NCI-H1092 treated with DMSO at 0.1 percent for 48 hours (cell line): ENCODE measurements at places on chromosomes 2 and 18.
A peak's percentile ranks its signal among the peaks of the same experiment; 100 is the strongest.

DNA sequence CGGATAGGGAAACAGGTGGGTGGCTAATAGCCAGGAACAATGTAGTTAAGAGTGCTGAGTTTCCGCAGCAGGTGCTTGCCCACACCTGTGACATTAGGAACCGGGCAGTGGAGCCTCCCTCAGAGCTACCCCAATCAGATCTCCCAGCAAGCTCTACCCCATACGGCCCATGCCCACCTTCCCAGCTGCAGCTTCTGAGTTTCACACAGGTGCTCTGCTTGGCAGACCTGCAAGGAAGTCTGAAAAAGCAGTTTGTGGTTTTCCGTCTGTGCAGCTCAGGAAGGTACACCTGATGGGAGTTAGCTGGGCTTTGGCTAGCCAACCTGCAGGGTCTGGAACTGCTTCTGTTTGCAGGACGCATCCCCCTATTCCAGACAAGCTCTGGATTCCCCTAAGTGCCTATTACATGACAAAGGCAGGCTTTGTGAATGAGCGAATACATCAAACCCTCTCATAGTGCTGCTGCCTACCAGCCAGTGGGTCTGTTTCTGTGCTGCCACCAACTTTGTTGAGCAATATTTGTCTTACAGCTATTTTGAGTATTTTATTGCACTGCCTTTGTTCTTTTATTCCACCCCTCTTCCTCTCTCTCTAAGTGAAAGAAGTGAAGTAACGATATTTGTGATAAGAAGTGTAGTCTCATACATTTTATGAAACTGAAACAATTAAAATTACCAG, 24.7 kb upstream of the CEP68 start:
- no peak for DNase-seq

- no peak for DNase-seq
Measured at GRCh38 chr2:168816369-168816768, 13.9 kb downstream of the NOSTRIN start.

- DNase-seq = no peak
Measured at GRCh38 chr2:64338910-64339500, 115.0 kb upstream of the LGALSL start.

GRCh38 chr2:121776361-121776760, 20.9 kb downstream of the TSN start:
- no peak for DNase-seq

GRCh38 chr2:212766921-212767320, 228.3 kb upstream of the ERBB4 start:
- DNase-seq = peak; percentile 7

- DNase-seq = no peak
Measured at GRCh38 chr2:29576231-29576630, 345.2 kb downstream of the ALK start.

DNA sequence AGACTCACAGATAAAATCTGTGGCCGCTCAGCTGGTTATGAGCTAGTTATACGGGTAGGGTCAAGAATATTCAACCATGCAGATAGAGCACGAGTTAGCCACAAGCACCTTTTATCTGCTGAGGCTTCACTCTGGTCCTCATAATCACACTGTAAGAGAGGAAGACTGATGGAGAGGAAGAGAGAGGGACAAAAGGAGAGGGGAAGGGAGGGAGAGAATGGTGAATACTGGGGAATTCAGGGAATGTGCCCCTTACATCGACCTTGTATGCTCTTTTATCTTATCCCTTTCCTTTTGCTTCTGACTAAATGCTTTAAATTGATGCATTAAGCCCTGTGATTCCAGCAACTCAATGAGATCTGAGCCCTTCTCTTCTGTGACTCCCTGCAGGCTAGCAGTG, 333.1 kb downstream of the DSEL start:
- no peak for DNase-seq

- no peak for DNase-seq
Measured at GRCh38 chr2:231513746-231514224, 16.5 kb downstream of the NMUR1 start.

- no peak for DNase-seq
Measured at GRCh38 chr2:215946586-215946985, 66.8 kb downstream of the MREG start.

- DNase-seq = no peak
Measured at GRCh38 chr2:32838418-32838817, 108.3 kb upstream of the LTBP1 start.

DNA sequence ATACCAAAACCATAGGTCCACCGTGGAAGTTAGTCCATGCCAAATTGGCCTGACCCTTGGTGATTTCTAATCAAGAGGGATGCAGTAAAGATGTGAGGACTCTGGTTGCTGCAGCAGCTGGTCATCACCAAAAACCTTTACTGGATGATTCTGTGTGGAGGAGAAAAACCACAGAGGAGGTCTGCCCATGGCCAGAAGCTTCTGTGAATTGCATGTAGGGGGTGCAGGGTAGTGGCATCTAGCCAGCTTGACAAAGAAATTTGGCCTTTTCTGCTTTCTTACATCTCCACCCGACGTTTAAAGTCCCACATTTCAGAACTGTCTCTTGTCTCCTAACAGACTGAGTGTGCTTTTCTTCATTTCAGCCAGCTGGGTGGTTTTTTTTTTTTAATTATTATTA, 180.0 kb downstream of the TPGS2 start:
- no peak for DNase-seq

DNA sequence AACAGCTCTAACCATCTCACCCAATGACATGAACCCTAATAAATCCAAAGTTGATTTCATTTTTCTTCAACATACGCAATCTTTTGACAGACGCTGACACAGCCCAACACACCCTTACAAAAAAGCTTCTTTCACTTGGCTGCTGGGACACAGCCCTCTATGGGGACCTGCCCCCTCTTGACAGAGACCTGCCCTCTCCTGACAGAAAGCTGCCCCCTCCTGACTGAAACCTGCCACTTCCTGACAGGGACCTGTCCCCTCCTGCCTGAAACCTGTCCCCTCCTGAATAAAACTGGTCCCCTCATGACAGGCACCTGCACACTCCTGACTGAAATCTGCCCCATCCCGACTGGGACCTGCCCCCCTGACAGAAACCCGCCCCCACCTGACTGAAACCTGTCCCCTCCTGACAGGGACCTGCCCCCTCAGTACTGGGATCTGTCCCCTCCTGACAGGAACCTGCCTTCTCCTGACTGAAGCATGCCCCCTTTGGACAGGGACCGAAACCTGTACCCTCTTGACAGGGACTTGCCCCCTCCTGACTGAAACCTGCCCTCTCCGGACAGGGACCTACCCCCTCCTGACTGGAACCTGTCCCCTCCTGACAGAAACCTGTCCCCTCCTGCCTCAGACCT, 87.9 kb downstream of the PXDN start:
- no peak for DNase-seq

GRCh38 chr2:151063271-151063670, 198.4 kb downstream of the RBM43 start:
- no peak for DNase-seq

- DNase-seq = no peak
Measured at GRCh38 chr18:60965856-60966255, 367.4 kb upstream of the CDH20 start.

- no peak for DNase-seq
Measured at GRCh38 chr2:33859811-33860461, 260.8 kb upstream of the FAM98A start.

DNA sequence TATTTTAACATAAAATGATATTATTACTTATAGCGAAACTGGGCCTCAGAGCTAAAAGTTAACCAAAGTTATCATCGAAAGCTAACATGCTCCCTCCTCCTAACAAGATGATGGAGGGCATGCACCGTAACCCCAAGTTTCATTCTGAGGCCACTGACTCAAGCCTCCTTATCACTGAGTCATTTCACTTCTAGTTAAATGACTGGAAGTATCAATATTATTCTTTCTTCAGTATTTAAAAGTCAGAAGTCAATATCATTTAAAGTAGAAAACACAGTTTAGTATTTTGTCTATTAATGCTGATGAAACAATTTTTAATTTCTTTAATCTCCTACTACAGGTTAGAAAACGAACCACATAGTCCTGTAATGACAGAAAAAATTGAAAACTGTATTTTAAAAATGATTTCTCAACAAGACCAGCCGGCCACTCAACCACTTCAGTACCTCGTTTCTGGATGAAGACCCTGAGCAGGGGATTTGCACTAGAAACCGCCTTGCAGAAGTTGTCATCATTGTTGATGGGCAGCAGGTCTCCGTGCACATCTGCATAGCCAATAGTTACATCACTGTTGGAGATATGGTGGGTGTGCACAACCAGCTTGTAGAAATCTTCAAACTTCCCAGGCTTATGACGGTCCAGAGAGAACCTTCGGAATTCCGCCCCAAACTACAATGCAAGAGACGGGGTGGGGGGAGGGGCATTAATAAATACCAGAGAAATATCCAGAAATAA, 44.9 kb downstream of the PARD6G start:
- no peak for DNase-seq

DNA sequence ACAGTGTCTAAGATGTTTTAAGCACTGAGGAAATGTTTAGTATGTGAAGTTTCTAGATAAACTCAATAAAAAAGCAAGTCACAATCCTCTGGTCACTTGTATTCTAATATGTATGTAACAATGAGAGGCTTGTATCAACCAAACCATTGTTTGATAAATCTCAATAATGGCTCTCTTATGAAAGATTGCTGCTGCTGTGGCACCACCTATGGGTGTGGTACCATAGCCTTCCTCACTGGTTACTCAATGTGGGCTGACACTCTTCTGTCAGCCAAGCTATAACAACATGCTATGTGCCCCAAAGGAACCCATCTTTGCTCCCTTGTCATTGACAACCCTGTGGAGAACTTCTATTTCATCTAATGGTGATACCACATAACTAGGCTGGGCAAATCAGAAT, 12.6 kb upstream of the RAB1A start:
- DNase-seq = no peak

DNA sequence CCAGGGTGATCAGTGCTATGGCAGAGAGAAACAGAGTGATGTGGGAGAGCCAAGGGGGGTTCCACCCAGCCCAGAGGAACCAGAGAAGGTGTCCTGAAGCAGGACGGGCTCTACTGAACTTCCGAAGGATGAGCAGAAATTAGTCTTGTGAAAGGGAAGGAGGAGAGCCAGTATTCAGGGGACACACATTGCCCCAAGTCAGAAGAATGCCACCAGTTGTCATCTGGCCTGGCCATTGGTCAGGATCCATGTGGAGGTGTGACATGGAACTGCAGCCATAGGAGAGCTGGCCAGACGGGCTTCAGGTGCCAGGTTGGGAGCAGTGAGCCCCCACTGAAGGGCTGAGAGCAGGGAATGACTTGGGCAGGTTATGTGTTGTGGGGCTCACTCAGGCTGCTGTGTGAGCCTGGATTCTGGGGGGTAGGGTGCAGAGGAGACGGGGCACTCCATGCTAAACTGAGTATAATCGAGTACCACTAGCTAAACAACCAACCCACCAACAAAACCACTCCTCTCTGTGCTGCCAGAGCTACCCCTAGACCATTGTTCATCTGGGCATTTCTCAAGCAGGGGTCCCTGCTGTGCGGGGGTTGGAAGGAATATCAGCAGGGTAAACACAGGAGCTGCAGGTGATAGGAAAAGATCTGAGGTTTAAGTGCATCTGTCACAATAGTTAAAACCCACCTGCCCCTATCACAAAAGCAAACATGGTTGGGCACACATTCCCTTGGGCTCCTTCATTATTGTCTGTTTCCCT, 25.3 kb downstream of the MARCO start:
- DNase-seq = no peak
